IMR-90 (cell line): ENCODE measurements at places on chromosomes 13 and 19. TPM values are rescaled to one million over a fixed set of nuclear protein-coding genes. Genes with fewer than 3 reads are reported as not detected.

ZNF132 gene
- total RNA-seq, result 8.9 and 13.6 TPM in 2 replicates

GRCh38 chr19:48511800-48512503, at the start of gene LMTK3:
TSS of gene LMTK3 (minus strand) at chr19:48511835. CDS start at chr19:48511576, 259 bp downstream.
- DNase-seq, result peak; percentile 56

DNA sequence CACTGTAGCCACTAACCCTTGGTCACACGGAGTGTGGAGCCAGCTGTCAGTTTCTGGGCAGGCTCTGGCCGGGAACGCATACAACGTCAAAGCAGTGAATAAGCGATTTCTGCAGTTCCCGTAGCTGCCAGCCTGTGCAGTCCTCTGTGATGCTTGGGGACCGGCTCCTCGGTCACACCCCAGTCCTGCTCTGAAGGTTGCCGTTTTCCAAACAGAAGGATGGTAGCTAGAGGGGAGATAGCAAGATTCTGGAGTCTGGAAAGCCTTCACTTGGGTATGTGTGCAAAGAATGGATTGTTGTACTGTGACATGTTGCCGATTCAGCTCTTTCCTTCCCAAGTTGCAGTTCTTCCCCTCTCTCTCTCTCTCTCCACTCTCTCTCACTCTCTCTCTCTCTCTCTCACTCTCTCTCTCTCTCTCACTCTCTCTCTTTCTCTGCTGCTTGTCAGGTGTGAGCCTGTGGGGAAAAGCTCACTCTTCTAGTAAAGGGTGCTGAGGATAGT, 38.7 kb upstream of the C1QTNF9 start:
- peak; percentile 47 for DNase-seq

DNA sequence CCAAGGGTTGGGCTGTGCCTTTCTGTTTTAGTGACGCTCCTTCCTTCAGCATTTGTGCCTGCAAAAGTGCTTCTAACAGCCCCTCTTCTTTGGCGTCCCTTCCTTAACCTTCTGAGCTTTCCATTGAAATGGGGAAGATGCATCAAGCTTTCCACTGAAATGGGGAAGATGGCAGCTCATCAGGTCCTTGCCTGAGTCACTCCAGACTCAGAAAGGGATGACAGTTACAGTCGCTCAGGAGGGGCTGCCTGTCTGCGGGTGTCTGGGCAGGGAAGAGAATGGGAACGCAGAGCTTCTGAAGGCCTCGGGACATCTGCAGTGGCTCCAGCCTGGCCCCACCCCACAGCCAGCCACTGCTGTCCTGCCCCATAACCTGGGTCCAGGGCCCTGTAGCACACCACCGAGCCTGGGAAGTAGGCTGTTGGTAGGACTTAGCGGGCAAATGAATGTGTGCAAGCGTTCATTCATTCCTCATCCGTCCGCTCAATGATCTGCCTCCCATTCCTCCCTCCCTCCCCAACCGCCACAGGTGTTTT, 9.8 kb downstream of the AP1M1 start:
- DNase-seq, result no peak

DNA sequence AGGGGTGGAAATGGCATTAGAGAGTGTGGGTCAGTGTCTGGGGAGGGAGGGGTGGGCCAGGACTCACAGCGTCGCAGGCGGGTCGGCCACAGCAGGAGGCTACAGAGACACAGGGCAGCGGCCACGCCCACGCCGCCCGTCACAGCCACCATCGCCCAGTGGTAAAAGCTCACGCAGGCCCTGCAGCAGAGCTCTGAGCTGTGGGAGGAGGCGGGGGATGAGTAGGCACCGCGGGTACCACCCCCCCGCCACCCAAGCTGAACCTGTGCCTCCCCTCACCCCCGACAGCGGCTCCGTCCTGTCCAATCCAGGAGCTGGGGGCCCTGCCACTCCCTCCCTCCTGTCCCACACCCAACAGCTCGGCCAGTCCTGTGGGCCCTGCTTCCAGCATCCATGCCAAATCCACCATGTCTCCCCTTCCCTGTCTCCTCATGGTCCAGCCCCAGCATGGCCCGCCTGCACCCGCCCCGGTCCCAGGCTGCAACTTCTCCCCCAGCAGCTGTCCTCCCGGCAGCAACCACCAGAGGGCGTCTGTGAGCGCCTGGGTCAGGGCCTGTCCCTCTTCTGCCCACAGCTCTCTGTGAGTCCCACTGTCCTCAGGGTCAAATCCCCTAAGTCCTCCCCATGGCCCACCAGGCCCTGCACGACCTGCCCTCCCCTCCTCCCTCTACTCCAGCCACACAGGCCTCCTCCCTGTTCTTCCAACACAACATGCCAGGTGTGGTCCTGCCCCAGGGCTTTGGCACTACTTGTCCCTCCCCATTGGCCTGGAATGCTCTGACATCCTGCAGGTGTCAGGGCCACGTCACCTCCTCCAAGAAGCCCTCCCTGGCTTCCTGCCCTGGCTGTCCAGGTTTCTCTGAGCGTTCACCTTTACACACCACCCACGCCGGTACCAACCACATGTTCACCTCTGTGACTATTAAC, 6.0 kb downstream of the TEKTIP1 start:
- peak; percentile 26 for DNase-seq

ERICH6B gene
- not detected in 2 replicates for total RNA-seq

BEST2 gene
- not detected in 2 replicates for total RNA-seq
